ENCODE measurements at places on chromosomes 4 and X. TPM values are rescaled to one million over a fixed set of nuclear protein-coding genes. Genes with fewer than 3 reads are reported as not detected.

- no peaks in the 10 kb centered on the region for H3K4me1 ChIP-seq
- H3K27me3 ChIP-seq, result no peaks in the 10 kb centered on the region
- no peak for DNase-seq
- no peak overlapping the region for H3K4me3 ChIP-seq
- H3K36me3 ChIP-seq, result no peaks in the 10 kb centered on the region
Observed at GRCh38 chrX:46298821-46299220, 246.4 kb downstream of the ZNF674 start.

- peak overlapping the region; percentile 67 for H3K27ac ChIP-seq
- peaks cover 27% of the 10 kb centered on the region for H3K36me3 ChIP-seq
- H3K27me3 ChIP-seq, result no peaks in the 10 kb centered on the region
Observed at GRCh38 chr4:102342404-102343074, 2.7 kb downstream of the SLC39A8 start.

DNA sequence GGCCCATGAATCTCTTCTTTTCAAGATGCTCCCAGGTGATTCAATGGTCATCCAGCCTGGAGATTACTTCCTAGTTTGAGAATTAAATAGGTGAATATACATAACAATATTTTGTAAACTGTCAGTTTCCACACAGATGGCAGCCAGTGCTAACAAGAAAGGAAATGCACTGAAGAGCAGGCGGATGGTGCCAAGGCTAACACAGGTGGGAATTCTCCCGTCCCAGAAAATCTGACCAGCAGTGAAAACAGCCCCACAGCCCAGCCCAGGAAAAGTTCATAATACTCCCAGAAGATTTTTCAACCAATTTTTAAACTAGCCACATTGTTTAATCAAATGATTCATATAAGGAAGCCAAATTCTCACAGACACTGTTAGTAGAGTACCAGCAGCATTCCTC, 387.2 kb upstream of the GATB start:
- peaks cover 2% of the 10 kb centered on the region for H3K27me3 ChIP-seq
- H3K36me3 ChIP-seq, result peaks cover 16% of the 10 kb centered on the region
- DNase-seq, result no peak
- H3K27ac ChIP-seq, result no peak overlapping the region

DNA sequence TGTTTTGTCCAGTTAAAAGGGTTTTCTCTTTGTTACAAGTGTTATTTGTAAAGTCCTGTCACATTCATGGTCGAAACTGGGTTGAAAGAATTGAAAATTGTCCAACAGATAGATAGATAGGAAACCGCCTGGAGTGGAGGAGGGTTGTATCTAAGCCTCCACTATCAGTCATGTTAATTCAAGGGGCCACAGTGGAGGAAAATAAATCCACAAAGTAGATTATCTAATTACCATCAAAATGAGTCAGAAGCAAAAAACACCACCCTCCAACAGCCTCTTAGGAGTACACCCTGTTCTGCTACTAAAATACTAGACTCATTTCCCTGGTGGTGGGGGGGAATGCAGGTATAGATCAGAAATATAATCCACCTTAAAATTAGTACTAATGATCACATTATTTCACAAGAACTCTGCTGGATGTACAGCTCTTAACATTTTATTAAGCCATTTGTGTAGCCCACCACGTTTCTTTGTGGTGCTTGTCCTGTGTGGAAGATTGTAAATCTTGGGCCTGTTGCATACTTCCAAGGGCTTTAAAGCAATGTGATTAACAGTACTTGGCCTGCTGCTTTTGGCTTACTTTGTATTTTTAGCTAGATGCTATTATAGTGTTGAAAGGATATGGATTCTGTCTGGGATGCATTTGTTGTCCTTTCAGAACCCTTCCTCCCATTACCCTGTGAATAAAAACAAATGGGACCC, 26.8 kb downstream of the RBBP7 start:
- peaks cover 2% of the 10 kb centered on the region for H3K4me1 ChIP-seq
- no peak overlapping the region for H3K4me3 ChIP-seq
- peaks cover 5% of the 10 kb centered on the region for H3K36me3 ChIP-seq

DNA sequence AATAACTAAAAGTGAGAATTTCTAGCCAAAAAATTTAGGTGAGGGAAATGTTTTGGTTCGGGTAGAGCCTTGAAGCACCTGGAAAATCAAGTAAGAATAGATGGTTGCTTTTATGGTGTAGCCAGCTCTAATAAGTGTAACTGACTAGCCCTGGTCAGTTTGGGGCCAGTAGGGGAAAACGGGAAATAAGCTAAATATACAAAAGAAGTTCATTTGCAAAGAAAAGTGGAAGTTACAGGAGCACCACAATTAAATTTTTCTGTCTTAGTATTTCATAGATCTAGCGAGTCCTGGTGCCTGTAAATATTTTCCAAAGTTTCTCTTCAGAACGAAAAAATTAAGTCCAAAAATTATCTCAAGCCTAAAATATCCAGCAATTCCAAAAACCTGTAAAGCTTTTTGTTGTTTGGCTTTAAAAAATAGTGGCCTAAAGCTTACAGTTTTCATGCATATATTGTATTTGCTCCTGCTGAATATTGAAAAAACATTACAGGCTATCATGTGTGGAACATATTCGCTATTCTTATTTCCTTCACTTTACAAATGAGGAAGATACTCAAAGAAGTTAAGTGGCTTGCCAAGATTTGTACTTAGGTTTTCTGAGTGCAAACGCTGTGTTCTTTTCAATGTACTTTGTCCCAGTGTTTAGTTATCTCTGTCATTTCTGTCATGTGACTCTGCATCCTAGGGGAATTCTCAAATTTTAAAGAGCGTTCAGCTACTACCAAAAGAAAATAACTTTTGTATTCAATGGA, 7.3 kb upstream of the PTPN13 start:
- no peaks in the 10 kb centered on the region for H3K36me3 ChIP-seq
- H3K4me1 ChIP-seq, result no peaks in the 10 kb centered on the region
- no peak overlapping the region for H3K27ac ChIP-seq
- no peak for DNase-seq
- H3K4me3 ChIP-seq, result no peak overlapping the region

TMPRSS11B gene
- not detected for total RNA-seq

LSM6 gene
- 54.9 TPM for total RNA-seq
